ENCODE measurements at places on chromosomes 3 and 15.

DNA sequence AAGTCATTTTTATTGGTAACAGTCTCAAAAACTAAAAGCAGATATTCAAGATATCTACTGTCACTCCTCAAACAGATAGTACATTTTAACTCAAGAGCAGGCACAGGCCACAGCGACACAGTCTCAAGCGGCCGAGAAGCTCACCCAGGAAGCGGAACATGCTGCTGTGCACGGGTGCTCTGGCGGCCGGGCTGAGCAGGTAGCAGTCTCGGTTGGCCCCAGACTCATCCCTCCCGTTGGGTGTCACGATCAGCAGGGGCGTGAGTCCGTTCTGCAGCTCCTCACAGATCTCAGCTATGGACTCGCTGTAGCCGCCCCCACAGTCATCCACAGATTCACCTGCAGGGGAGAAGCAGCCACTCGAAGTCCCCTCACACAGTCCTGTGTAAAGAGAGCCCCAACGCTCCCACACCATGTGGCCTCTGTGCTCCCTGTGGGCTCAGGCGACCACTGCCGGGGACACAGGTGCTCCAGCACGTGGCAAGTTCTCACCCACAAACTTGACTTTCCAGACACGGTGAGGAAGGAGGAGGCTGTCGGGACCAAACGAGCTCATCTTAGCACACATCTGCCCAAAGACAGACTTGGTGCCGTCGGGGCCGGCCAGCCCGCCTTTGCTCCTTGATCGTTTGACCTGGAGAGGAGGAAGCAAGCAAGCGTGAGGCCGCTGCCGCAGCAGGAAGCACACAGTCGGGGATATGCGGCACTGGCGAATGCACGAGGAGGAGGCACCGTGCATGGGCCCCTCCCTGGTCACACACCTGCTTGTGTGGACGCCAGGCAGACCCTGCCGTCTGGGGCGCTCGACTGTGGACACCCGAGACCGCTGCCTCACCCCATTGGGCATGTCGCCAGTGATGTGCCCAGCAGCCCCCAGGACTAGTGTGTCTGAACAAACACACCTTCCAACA is 17.7 kb upstream of the OCA2 start:
- no peak for DNase-seq

DNA sequence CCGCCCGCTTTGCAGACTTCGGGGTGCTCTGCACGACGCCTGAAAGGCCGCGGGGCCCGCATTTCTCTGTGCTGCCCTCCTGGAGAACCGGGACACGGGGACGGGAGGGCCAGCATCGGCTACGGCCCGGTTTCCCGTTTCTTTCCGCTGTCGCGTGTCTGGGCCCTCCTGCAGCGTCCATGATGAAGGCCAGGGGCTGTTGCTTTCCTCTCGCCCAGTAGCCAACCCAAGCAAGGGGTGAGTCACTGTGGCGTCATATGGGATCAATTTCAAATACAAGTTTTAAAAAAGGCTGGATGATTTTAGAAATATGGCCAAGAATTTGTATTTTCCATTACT is 435 bp downstream of the SLC35G2 start:
- DNase-seq, result no peak

DNA sequence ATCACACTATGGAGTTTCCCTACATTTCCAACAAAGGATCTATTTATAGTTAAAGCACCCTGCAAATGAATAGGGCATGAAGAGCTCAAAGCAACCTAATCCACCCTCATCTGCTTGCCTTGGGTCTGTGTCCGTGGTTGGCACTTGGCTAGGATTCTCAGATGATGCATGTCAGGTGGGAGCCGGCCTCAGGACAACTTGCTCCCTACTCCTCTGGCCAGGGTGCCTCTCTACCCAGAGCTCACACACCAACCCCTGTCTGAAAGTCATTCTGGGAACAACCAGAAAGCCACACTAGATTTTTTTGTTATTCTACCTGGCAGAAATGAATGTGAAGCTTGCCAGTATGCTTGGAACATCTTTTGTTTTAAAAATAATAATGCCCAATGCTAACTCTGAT is 13.2 kb downstream of the ARHGEF3 start:
- no peak for DNase-seq

DNA sequence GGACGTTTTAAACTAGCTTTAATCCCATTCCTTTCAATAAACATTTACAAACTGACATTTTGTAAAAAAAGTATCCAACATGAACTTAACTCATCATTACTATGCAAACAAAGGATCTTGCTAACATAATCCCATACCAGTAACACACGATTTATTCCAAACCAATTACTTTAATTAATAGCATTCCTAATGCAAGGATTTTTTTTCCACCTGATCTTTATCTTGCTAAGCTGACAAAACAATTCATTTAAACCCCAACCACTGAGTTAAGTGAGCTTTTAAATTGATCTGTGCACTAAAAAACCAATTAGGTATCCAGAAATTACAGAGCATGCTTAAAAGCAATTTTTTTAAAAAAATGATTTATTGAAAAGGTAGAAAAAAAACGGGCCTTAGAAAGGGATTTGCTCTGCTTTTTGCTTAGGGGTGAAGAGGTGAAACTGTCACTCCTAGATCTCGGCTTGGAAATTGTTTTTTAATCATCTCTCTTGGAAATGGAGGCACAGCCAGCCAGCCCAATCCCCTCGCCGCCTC is 1.2 kb downstream of the SH3BP5 start:
- no peak for DNase-seq

GRCh38 chr3:77539677-77540076 is 499.8 kb downstream of the ROBO2 start:
- DNase-seq, result no peak

DNA sequence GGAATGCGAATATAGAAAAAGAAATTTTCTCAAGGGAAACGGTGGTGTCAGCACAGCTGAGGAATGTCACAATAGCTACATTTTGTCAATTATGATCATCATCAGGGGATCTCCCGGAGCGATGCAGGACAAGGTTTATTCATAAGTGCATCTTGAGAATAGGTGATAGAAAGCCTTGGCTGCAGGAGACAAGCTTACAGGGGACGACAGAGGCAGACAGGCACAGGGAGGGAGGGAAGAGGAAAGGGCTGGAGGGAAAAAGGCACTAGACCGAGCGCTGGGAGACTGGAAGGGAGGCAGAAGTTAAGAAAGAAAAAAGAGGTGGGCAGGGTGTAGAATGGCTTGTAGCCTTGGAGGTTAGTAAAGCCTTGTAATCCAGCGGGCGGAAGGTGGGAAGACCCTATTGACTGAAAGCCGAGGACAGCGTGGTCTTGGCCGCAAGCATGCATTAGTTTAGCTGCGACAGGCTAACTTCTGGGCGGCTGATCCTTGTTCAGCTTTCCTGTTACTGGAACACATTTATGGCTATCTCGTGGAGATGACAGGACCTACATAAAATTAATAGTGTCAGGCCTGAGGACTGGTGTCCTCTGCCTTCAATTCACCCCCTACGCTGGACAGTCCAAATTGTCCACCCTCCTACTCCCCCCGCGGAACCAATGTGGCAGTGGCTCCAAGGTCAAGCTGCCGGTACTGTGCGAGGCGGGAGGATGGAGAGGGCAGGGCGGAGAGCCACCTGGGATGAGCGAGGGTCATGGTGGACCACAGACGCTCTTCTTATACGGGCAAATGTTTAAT is 1.4 kb upstream of the NECTIN3 start:
- DNase-seq, result no peak

DNA sequence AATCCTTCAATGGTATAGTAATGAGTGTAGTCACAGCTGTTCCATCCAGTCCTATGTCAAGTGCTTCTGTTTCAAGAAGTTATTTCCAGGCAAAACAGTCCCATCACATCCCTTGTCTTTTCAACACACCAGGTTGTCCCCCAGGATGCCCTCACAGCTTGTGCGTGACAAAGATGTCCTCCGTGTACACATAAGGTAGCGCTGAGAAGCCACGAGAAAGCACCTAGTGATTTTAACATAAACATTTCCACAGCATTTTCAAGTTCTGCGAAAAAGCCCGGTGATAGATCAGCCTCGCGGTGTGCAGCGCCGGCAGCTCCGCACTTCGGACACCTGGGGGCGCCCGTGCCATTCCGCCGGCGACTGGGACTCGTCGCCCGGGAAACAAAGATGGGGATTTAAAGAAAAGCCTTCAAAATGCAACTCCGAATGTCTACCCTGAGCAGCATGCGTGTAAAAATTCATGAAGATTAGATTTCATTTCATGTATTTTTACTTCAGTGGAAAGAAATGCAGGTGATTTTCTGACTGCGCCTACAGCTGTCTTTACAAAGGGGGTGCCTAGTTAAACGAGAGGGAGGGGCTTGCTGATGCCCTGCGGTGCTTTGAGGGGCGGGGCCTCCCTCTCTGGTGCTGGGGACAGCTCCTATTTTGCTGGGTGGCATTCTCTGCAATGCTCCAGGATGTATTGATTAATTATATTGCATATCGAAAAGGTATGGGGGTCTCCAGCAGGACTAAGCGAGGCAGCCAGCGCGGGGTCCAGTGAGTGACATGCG is 49.9 kb downstream of the KY start:
- no peak for DNase-seq

- DNase-seq, result no peak
Observed at GRCh38 chr3:123762805-123763204, 121.3 kb downstream of the MYLK start.

DNA sequence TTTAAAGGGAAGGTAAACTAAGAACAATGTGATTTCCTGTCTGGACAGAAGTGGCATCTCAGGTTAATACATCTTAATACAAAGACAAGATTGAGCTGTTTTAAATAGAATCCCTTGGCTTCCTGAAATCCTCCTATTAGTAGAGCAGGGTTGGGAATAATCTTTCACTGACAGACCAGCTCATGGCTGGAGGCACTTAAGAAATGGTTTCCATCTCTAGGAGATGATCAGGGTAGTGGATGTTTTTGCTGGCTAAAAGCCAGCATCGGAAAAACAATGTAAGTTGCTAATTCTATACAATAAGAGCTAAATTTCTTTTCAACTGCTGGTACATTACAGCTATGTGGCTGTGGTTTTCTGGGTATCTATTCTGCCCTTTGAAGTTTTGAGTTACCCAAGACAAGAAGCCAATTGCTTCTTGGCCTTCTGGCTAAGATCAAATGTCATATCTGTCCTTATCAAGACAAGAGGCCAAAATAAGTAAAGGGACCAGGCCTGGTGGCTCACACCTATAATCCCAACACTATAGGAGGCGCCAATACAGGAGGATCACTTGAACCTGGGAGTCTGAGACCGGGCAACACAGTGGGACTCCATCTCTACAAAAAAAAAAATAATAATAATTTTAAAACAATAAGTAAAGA is 49.6 kb downstream of the SHQ1 start:
- DNase-seq, result no peak

GRCh38 chr3:115512565-115513415 is 110.5 kb upstream of the GAP43 start:
- no peak for DNase-seq

- no peak for DNase-seq
Observed at GRCh38 chr15:39434751-39435238, 146.1 kb upstream of the THBS1 start.

DNA sequence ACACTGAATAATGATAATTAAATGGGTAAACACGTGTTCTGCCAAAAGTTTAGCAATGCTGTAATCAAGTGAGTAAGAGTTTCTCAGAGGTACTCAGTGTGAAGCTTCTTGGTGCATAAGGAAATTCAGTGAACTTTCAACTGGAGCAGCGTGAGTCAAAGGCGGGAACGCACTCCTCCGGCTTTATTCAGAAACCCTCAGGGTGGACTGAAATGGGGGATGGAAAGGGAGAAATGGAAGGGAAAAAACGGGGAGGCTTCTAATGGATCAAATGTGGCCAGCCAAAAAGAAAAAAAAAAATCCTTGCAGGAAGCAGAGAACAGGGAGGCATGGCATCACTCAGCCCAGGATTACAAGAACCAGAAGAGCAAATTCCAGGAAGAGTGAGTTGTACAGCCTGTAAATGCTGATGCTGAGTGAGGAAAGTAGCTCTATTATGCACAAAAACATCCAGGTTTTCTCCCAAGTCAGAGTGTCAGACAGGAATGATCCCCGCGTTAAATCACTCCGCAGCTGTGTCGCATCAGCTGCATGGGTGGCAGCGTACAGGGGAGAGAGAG is 85.3 kb downstream of the ASB7 start:
- no peak for DNase-seq

- DNase-seq, result no peak
Observed at GRCh38 chr3:57057351-57057750, 3.1 kb upstream of the SPATA12 start.

- no peak for DNase-seq
Observed at GRCh38 chr15:69578787-69579583, 126.4 kb downstream of the RPLP1 start.

GRCh38 chr15:40332113-40332781 is 8.5 kb downstream of the CCDC9B start:
- no peak for DNase-seq

GRCh38 chr15:50315814-50316630 is 39.0 kb downstream of the GABPB1 start:
- DNase-seq, result no peak

- no peak for DNase-seq
Observed at GRCh38 chr3:171792531-171792930, 17.8 kb downstream of the PLD1 start.

- no peak for DNase-seq
Observed at GRCh38 chr3:124964387-124964786, 29.8 kb upstream of the MUC13 start.

DNA sequence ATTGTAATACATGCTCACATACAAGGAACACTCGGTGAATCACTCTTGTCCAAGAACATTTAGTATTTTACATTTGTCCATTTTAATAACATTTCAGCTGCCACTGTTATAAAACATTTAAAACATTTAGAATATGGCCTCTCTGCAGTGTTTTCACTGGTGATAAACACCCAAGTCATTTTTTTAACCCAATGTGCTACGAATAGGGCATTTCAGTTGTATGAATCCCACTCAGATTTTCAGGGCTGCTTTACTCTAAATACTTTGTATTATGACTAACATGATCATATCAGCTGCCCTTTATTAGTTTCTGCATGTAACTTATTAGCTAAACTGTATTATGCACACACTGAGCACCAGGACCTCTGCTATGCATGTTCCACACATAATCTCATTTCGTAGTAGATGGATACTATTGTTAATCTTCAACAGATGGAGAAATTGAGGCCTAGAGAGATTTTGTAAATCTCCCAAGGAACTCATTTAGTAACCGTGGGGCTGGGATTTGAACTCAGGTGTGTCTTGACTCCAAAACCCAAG is 148.6 kb upstream of the CDIN1 start:
- DNase-seq, result no peak

- no peak for DNase-seq
Observed at GRCh38 chr3:32819551-32820348, 2.0 kb downstream of the TRIM71 start.

- no peak for DNase-seq
Observed at GRCh38 chr3:120090422-120090821, 3.8 kb downstream of the GSK3B start.

All from cortex of kidney (tissue), 1 donor.